Activated CD8-positive, alpha-beta memory T cell treated with anti-CD3 and anti-CD28 coated beads for 1 hour (primary cell): ENCODE measurements at places on chromosomes 5 and 9.
A peak's percentile ranks its signal among the peaks of the same experiment; 100 is the strongest.

DNA sequence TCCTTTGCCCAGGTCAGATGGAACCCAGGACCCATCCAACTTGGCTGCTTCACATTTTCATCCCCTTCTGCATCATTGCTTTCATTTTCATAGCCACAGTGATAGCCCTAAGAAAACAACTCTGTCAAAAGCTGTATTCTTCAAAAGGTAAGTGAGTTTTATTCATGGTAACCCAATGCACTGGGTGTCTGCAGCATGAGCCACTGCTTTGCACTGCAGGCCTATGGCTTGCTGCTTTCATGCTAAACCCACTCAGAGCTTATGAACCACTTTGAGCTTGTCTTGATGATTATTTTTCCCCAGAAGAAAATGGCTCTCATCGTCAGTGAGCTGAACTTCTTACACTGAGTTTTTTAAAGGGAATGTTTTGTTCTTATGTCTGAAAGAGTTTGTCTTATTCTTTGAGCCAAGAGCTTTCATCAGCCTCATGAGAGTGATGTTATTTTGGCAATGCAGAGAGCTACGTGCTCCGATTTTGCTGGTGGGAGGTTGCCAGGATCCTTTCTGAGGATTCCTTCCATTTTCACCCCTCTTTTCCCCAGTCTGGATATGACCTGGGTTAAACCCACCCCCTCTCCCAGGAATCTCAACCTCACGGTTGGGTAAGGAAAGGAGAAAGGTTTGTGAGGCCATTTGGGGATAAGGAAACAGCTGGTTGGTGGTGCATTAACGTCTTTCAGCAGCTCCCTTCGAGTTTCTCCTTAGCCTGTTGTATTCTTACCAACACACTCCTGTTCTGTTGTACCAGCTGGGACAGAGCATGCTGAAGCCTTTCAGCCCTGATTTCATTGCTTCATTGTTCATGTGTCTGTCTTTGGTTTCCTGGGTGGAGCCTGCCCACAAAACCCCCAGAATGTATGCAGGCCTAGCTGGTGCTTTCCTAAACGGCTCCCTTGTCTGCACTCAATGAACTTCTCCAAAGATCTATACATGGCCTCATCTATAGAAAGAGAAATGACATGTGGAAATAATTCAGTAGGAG is 47.6 kb downstream of the PDCD1LG2 start:
- peak; percentile 2 for DNase-seq

- DNase-seq, result no peak
Measured at GRCh38 chr5:135830876-135831275, 3.6 kb upstream of the SLC25A48 start.

GRCh38 chr9:113393281-113393680 is 7.8 kb downstream of the ALAD start:
- no peak for DNase-seq

DNA sequence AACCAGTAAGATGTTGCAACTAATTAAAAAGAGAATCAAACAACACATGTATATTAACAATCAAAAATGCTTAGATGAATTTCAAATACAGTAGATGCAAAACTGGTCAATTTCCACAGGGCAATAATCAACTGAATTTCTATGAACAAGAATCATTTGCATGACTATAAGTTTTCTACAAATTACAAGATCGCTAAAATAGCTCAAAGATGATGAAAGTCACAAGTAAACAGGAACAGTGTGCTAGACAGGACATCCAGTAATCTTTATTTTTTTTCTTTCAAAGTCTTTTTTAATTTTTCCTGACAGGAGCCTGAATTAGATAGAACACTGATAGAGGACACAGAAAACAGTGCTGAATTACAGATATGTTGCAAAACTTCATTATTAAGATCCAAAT is 608.2 kb upstream of the DAB2 start:
- DNase-seq, result no peak

DNA sequence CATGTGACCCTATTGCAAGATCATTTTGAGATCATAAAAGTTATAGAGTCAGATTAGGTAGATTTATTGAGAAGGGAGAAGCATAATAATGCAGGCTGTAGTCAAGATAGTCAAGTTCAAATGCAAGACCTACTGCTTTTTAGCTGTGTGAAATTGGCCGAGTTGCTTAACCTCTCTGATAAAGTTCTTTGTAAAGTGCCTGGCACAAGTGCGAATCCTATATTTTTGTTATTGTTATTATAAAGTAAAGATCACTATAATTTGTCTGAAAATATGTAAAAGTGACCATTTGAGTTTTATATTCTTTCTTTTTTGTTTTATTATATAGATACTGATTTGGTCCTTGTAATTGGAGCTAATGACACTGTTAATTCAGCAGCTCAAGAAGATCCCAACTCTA is 99.3 kb downstream of the NNT start:
- DNase-seq, result no peak

DNA sequence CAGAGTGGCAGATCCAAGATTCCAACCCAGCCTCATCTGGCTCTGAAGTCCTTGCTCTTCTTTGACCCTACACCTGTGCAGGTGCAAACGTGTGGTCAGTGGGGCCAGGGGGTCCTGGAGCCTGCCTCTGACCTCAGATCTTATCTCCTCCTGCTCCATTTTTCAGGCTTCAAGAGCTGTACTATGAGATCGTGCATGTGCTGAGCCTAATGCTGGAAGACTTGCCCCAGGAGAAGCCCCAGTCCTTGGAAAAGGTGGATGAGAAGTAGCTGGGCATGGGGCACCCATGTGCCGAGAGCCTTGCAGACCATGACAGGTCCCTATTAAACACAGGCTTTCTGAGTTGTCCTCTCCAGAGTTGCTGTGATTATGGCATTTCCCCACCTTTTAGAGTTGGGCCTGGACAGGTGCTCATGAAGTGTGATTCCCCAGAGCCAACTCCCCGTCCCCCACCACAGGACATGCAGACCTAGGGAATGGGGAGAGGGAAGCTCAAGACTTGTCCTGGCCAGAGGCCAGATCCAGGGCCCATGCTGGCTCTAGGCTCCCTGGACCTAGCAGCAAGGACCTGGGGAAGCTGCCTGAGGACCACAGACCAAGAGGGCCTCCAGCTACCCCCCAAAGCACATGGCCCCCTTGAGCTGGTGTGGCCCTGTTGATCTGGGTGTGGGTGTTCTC is 22.5 kb downstream of the PITX1 start:
- DNase-seq, result no peak

GRCh38 chr9:117465706-117466105 is 50.8 kb upstream of the ASTN2 start:
- no peak for DNase-seq

GRCh38 chr9:87796196-87796595 is 70.3 kb downstream of the CTSL start:
- DNase-seq, result no peak

DNA sequence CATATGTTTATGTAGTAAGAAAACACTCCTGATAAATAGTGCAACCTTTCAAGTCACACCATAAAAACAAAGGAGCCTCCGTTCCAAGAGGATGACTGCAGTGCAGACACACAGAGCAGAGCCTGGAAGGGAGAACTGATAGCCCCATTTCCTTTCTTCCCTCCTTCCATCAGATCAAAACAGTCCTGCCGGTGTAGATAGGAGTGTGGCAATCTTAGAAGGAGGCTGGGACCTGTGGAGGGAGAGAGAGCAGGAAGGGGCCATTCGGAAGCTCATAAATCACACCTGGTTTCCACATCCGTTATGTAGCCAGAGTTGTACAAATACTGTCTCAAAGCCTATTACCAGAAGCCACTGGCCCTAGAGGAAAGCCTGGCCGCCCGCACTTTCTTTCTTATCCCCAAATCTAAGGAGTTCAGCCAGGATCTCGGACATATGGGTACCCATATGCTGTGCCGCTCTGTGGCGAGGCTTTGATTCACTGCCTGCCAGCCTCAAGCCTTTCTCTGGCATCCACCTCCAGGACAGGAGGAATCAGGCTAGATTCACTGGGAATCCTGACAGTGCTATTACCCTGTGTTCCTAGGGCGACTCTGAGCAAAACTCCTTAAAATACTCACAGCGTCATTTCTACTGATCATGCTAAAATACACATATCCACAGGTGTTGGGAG is 26.9 kb downstream of the DAP start:
- DNase-seq, result no peak

- no peak for DNase-seq
Measured at GRCh38 chr9:132795511-132796303, 82.4 kb downstream of the AK8 start.
